ENCODE measurements at places on chromosomes 1 and 21.

- DNase-seq: no peak
These were observed 32.1 kb downstream of the PRRX1 start for GRCh38 chr1:170695955-170696590.

DNA sequence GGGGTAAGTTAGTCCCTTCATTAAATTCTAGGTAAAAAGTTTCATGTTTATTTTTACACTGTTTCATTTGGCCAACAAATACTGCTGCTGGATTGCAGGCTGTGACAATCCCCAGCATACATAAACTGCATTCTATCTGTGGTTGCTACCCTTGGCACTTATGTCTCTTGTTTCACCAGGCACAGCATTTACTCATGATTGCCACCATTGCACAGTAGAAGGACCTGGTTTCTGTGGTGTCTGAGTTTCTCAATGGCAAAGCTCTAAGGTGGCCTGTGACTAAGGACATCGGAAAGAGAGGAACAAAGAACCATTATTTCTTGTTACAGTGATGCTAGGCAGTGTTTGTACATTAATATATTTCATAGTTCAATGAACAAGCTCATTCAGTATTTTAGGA is 878.4 kb upstream of the NEGR1 start:
- no peak for DNase-seq

DNA sequence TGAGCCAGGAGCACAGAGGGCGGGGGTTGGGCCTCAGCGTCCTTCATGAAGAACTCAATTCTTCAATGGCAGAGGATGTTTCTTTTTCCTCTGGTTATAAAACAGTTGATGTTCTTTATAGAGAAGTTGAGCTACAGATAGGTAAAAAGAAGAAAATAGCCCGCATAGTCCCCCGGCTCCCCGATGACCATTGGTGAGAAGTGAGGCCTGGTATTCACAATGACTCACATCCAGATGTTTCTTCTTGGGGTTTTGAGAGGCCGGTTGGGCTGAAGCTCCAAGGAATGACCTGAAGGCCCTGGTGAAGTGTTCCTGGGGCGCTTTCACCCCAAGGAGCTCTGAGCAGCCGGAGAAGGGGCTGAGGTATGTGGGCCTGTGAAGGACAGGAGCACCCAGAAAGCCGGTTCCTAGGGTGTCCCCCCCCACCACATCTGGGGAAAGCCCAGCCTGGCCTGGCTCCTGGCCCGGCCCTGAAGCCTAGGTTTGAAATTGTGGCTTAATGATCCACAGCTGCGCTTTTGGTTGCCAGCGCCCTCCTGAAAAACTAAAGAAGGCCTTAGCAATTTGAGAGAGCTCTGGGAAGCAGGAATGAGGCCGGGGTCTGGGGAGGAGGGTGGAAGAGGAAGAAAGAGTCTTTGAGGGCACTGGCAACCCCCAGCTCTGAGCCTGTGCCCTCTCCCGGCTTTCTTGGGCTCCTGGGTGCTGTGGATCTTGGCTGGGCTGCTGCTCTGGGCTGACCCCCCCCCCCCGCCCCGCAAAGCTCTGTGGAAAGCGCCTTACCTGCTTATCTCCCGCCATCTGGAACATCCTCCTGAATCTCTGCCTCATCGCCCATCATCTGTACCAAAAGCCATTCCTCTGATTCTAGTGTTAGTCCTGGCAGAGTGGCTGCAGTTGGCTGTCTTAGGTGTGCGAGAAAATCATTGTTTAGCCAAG is 444.7 kb downstream of the CAMTA1 start:
- DNase-seq: peak; percentile 23

DNA sequence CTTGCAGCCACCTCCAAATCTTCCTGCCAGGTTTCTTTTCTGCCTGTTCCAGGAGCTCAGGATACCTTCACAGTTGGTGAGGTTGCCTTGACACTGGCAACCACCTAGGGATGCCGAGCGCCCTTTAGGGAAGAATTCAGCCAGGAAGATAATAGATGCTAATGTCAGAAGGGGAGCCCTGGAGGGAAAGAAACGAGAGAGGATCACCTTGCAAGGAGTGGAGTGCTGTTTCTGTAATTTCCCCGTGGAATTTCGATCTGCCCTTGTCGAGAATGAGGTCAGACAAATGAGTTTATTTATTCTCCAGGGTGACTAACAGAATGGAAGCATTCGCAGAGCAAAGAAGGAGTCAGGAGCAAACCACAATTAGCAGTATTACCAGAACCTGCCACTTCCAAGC is 315.8 kb upstream of the KAZN start:
- DNase-seq: no peak

DNA sequence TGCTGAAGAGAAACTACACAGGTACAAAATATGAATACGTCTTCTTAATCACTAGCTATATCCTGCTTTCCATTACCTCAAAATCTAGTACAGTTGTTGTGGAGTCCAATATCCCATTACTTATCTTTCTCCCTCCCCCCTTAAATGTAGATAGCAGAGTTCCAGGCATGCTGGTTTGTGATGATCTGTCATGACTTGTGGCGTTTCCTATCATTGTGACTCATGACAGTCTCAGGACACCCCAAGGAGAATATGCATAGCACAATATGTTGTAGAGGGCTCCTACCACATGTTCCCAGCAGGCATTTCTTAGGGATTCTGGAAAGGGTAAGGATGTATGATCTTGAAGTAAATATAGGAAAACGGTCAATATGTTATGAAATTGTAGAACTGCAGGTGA is 206.9 kb downstream of the USH2A start:
- DNase-seq: no peak

GRCh38 chr1:42035205-42035829 is 116.6 kb upstream of the HIVEP3 start:
- DNase-seq: peak; percentile 55

DNA sequence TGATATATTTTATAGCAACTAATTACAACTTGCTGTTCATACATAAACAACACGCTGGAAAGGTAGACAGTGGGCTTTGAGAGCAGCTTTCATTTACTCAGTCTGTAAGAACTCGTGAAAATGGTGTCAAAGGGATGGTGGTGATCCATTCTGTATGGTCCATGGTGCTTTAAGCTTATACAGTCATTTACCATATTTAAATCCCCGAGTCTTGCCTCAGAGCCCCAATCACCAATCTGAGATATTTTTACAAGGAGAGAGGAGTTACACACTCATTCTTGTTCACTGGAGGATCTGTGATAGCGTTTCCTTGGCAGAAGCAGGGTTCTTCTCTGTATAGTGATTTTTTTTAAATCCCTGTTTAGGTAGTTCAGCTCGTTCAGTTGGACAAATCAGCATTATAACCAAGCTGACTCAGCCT is 694.6 kb downstream of the USP25 start:
- DNase-seq: peak; percentile 25

DNA sequence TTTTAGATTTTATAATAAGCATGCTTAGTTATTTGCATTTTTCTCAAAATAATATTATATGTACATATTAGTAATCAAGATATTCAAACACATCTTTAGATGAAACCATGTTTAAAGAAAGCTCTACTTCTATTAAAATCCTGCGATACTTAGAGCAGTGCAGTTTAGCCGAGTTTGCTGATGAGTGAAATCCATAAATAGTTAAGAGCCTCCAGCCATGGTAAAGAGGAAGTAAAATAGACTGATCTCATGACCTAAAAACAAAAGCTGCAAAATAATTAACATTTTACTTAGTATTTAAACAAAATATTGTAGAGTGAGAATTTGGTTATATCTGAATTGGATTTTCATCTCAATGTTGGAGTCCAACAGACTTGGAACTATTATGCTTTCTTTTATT is 147.4 kb upstream of the NRIP1 start:
- no peak for DNase-seq

DNA sequence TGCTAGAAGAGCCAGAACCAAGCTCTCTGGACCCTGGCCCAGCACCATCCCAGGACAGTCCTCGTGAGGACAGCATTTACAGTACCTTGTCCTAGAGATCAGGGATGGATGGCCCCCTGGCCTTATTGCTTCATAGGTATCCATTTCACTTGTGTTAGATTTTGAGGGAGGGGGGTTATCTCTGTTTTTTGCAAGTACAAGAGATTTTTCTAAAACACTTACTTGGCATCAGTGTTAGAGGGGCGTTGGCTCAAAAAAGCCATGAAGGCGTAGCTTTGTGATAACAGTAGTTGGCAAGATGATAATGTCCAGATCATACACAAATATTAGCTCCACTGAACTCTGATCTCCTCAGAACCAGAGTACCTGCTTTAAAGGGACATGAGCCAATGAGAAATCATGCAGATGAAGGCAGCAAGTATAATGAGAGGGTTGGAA is 5.8 kb upstream of the ATP1B1 start:
- no peak for DNase-seq

DNA sequence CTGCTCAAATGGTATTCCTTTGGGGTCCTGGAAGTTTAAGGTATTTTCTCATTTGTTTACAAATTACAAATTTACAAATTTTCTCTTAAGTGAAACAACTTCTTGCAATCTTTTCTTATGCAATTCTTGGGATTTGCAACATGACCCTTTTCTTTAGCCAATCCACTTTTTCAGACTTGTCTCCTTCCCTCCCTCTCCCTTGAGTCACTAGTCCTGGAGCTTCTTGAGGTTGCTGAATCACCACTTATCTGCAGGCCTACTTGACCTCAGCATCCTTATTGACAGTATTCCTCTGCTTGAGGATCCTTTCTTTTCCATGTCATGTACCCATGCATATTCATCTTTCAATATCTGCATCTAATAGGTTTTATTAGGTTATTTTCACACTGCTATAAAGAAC is 302.8 kb upstream of the ADAMTS5 start:
- peak; percentile 93 for DNase-seq

- DNase-seq: no peak
These were observed 7.1 kb downstream of the BECN2 start for GRCh38 chr1:241964550-241965282.

DNA sequence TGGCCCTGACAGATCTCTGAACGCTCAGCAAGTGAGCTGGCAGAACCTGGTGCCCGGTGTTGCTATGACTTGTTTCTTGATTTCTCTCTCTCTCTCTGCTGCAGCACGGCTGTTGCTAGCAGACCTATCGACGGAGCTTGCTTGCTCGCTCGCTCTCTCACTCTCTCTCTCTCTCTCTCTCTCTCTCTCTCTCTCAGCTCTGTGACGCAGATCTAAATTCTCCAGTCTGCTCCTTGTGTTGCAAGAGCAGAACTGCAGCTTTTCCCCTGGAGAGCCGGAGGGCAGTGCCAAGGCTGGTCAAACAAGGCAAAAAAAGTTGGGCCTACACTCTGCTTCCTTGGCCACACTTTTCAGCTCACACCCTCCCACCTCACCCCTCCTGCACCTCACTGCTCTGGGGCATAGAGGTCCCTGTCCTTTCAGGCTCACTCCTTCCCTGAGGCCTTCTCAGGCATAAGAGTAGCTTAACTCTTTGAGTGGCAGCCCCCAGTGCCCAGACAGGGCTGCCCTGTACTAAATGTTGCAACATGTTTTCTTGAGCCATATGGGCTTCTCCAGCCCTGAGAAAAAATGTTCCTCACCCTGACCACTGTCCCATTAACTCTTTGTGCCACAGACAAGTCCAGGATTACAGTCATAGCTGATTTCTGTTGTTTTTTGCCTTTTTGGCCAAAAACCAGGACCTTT is 72.2 kb downstream of the CD46 start:
- peak; percentile 98 for DNase-seq

- DNase-seq: no peak
These were observed 61.1 kb upstream of the KIF1B start for GRCh38 chr1:10149231-10149630.

DNA sequence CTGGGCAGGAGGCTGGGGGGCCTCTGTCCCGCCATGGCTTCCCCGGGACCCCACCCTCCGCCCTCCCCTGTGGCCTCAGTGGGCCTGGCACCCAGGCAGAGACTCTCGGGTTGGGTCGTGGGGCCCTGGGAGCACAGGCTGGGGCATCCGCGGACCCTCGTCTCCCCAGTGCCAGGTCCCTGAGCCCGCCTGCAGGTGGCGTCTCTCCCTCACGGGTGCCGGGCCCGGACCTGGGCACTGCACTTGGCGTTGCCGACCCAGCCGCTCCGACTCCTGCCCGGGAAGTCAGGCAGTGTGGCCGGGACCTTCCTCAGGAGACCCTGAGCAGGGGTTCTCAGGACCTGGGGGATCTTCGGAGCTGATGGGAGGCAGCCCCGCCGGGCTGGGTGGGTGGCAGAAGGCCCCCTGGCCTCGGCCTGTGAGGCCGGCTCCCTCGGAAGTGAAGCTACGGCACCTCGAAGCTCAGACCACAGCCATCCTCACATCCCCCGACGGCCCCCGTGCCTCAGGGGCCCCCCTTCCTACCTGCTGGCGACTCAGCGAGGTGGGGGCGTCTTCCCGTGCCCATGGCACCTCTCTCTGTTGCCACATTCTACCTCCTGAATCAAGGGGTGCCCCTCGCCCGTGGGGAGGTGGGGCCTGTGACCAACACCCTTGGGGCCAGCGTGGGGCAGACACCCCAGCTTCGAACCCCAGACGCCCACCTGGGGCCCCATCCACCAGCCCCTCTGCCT is 6.4 kb upstream of the C1orf159 start:
- peak; percentile 65 for DNase-seq

DNA sequence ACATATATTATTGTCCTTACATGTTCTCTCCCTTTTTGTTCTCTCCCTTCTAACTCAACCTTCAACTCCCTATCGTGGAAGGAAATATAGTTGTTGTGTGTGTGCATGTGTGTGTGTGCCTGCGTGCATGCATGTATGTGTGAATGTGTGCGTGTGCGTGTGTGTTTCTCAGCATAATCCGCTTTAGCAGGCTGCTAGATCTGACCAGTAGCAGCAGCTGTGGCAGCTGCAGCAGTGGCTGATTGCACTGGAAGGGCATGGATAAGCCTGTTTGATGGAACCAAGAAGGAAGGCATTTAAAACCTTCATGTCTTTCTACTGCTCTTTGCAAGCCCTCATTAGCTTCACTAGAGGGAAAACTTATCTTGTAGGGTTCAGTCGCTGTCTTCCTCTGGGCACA is 65.6 kb upstream of the IRF2BP2 start:
- no peak for DNase-seq

GRCh38 chr1:9009438-9010370 is 16.5 kb downstream of the SLC2A7 start:
- peak; percentile 34 for DNase-seq

DNA sequence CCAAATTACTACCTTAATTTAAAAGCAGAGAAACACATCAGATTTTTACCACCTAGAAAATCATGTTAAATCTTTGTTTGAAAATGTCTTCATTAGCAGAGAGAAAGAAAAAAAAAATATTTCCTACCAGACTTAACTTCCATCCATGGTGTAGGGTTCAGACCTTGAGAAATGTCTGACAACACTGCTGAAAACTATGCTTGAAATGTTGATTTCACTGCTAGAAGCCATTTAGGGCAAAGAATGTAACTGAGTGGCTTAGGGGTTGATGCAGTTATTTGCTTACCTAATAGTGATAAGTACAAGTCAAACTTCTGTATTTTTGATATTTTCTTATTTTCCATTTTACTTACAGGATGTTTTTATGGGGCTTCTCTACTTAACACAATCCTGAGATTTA is 495.6 kb upstream of the NEGR1 start:
- DNase-seq: no peak

DNA sequence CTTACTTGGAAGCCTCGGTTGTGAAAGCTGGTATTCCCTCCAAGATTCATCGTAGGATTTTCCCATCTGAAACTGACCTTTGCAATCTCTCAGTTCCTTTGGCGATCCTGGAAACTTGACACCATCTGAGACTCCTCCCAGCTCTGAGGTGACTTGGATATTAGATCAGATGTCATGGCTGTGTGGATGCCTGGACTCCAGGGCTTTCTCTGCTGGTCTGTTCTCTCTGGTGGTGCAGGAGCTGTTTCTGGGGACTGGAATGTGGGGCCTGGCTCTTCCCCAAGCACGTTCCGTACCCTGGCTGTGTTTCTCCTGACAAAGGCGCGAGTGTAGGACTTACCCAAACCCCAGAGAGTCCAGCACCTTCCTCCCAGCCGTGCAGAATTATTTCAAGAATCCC is 252.2 kb downstream of the RPS6KC1 start:
- peak; percentile 3 for DNase-seq
